Aorta (tissue), 5 donors: ENCODE measurements at places on chromosomes 3 and 15. TPM values are rescaled to one million over a fixed set of nuclear protein-coding genes. Genes with fewer than 3 reads are reported as not detected.

SPG11 gene
- 8.3 TPM for polyA plus RNA-seq

- DNase-seq, result no peak
These were observed 14.7 kb upstream of the LMCD1 start for GRCh38 chr3:8486936-8487335.

- DNase-seq, result no peak
These were observed 1.0 kb downstream of the DTWD1 start for GRCh38 chr15:49621887-49622286.

DNA sequence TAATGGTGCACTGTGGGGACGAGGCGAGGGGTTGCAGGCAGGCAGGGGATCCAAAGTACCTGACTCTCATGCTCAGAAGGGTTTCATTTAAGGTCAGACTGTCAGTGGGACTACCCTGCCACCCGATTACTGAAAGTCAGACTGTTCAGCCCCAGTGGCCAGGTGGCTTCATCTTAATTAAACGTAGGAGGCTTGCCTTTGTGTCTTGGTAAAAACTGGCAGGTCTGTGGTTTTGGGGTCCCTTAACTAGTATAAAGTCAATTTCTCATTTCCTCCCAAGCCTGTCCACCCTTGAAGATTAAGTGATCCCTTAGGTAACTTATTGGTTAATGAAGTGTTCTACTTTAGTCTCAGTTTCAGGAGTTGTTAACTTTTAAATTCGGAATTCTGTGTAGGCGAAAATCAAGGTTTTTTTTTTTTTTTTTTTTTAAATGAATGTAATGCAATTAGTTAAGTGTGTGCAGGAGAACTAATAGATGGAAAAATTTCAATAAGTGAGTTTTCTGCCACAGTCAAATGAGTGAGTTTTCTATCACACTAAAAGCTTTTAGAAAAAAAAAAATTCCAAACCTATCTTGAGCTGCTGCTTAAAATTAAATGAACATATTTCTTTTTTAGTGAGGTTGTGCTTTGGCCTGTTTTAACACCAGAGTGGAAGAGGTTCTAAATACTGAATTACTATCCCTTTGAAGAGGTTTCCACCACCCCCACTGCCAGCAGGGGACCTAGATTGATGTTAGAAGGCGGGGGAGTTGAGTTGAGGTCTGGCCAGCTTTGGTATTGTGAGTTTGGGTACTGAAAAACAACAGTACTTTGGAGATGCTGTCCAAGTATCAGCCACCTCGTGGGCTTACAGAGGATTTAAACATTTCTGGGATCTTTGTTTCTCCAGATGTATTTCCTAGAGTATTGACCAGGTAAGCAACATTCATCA lies 15.2 kb downstream of the ITPR1 start:
- DNase-seq, result no peak

GRCh38 chr3:111932946-111933345 lies 45.9 kb upstream of the ABHD10 start:
- DNase-seq, result no peak
